Activated CD4-positive, alpha-beta T cell treated with anti-CD3 and anti-CD28 coated beads, Interleukin-2, amount 10 ng/mL, durations not matched to agents 24 days and 14 days (primary cell): ENCODE measurements at places on chromosomes 1 and 21. TPM values are rescaled to one million over a fixed set of nuclear protein-coding genes. Genes with fewer than 3 reads are reported as not detected.
A peak's percentile ranks its signal among the peaks of the same experiment; 100 is the strongest.

GRCh38 chr1:31939484-31940329 lies 1.5 kb upstream of the PTP4A2 start:
- H3K4me1 ChIP-seq, result peaks cover 64% of the 10 kb centered on the region
- peaks cover 23% of the 10 kb centered on the region for H3K36me3 ChIP-seq
- H3K27ac ChIP-seq, result peak overlapping the region; percentile 96
- peak; percentile 93 for DNase-seq

- no peaks in the 10 kb centered on the region for H3K36me3 ChIP-seq
- H3K4me1 ChIP-seq, result no peaks in the 10 kb centered on the region
- DNase-seq, result no peak
- no peaks in the 10 kb centered on the region for H3K27me3 ChIP-seq
- H3K4me3 ChIP-seq, result no peak overlapping the region
Observed at GRCh38 chr1:177631770-177632169, 338.1 kb downstream of the SEC16B start.

DNA sequence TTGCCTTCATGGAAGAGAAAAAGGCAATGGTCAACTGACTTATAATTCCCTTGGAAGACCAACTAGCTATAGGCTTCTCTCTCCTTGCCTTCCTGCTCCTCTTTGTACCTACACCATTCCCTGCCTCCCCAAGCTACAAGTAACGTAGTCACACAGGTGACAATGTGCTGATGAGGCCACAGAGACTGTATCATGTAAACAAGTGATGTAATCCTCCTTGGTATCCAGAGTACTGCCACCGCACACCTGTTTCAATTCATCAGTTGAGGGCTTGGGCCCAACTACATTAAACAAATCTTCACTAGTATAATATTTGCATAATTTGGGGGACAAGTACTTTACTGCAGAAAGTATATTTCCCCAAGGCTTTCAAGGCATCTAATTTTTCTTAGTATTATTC lies 76.4 kb upstream of the SCYL3 start:
- H3K27me3 ChIP-seq, result no peaks in the 10 kb centered on the region
- H3K4me3 ChIP-seq, result no peak overlapping the region
- H3K27ac ChIP-seq, result no peak overlapping the region
- H3K4me1 ChIP-seq, result no peaks in the 10 kb centered on the region
- DNase-seq, result no peak

Gene MAGOH
- total RNA-seq, result 96.4 and 107 TPM in 2 replicates

GRCh38 chr1:181818943-181819342 lies 242.6 kb downstream of the ZNF648 start:
- no peak for DNase-seq
- peaks cover 9% of the 10 kb centered on the region for H3K27me3 ChIP-seq
- H3K4me1 ChIP-seq, result no peaks in the 10 kb centered on the region
- H3K27ac ChIP-seq, result no peak overlapping the region
- H3K4me3 ChIP-seq, result no peak overlapping the region
- no peaks in the 10 kb centered on the region for H3K36me3 ChIP-seq

GRCh38 chr1:246078126-246078887 lies 428.8 kb downstream of the SMYD3 start:
- H3K27ac ChIP-seq, result no peak overlapping the region
- DNase-seq, result no peak
- H3K36me3 ChIP-seq, result no peaks in the 10 kb centered on the region
- H3K4me1 ChIP-seq, result peaks cover 4% of the 10 kb centered on the region
- no peaks in the 10 kb centered on the region for H3K27me3 ChIP-seq

GRCh38 chr1:196278816-196279215 lies 329.4 kb downstream of the KCNT2 start:
- no peaks in the 10 kb centered on the region for H3K27me3 ChIP-seq
- no peak overlapping the region for H3K27ac ChIP-seq
- no peak overlapping the region for H3K4me3 ChIP-seq
- no peaks in the 10 kb centered on the region for H3K4me1 ChIP-seq
- DNase-seq, result no peak

GRCh38 chr21:40166291-40166843 lies 299.1 kb downstream of the PCP4 start:
- H3K27ac ChIP-seq, result no peak overlapping the region
- no peaks in the 10 kb centered on the region for H3K4me1 ChIP-seq
- H3K36me3 ChIP-seq, result no peaks in the 10 kb centered on the region
- no peak overlapping the region for H3K4me3 ChIP-seq

Gene PGLYRP4
- total RNA-seq, result not detected in 2 replicates

Gene AMY1C
- total RNA-seq, result not detected in 2 replicates

Gene LRP8
- 76.8 and 81.6 TPM in 2 replicates for total RNA-seq

Gene S100A9
- not detected in 2 replicates for total RNA-seq

- H3K4me3 ChIP-seq, result no peak overlapping the region
- no peak overlapping the region for H3K27ac ChIP-seq
- peaks cover 28% of the 10 kb centered on the region for H3K36me3 ChIP-seq
- no peaks in the 10 kb centered on the region for H3K27me3 ChIP-seq
- no peak for DNase-seq
- peaks cover 45% of the 10 kb centered on the region for H3K4me1 ChIP-seq
Observed at GRCh38 chr1:54367613-54368012, 38.6 kb downstream of the SSBP3 start.

- no peak overlapping the region for H3K27ac ChIP-seq
- peaks cover 15% of the 10 kb centered on the region for H3K36me3 ChIP-seq
- no peak overlapping the region for H3K4me3 ChIP-seq
- H3K4me1 ChIP-seq, result peaks cover 12% of the 10 kb centered on the region
- H3K27me3 ChIP-seq, result peaks cover 6% of the 10 kb centered on the region
Observed at GRCh38 chr1:226875641-226876295, 5.4 kb downstream of the PSEN2 start.
